ENCODE measurements at places on chromosomes 3 and 15.
A peak's percentile ranks its signal among the peaks of the same experiment; 100 is the strongest.

GRCh38 chr3:11140713-11141104 is 13.6 kb upstream of the HRH1 start:
- DNase-seq, result no peak

- DNase-seq, result no peak
Measured at GRCh38 chr3:122810734-122811133, 15.9 kb downstream of the SLC49A4 start.

DNA sequence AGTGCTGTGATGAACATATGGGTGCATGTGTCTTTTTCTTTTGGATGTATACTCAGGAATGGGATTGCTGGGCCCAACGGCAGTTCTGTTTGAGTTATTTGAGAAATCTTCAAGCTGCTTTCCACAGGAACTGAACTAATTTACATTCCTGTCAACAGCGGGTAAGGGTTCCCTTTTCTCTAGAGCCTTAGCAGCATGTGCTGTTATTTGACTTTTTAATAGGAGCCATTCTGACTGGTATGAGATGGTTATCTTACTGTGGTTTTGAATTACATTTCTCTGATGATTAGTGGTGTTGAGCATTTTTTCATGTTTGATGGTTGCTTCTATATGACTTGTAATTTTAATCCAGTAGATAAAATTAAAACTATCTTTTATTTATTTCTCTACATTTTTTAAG is 1168.6 kb upstream of the ALCAM start:
- no peak for DNase-seq

- DNase-seq, result no peak
Measured at GRCh38 chr3:191372122-191372521, 41.8 kb upstream of the UTS2B start.

DNA sequence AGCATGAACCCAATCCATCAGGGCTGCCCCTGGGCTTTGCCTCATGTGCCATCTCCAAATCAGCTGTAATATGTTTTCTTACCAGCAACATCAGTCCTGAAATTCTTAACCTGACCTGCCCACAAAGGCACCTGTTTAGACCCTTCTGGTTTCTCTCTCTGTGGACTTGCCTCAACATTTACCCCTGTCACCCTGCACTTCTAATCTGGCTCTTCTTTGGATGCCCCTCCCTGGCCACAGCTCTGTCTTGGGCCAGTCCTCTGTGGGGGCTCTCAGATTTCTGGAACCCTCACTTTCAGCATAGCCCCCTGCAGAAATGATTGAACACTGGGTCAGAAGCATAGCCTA is 168.7 kb upstream of the STAC start:
- DNase-seq, result no peak

- no peak for DNase-seq
Measured at GRCh38 chr3:174132006-174132405, 727.1 kb upstream of the NAALADL2 start.

- no peak for DNase-seq
Measured at GRCh38 chr3:194866236-194866635, 180.6 kb downstream of the FAM43A start.

DNA sequence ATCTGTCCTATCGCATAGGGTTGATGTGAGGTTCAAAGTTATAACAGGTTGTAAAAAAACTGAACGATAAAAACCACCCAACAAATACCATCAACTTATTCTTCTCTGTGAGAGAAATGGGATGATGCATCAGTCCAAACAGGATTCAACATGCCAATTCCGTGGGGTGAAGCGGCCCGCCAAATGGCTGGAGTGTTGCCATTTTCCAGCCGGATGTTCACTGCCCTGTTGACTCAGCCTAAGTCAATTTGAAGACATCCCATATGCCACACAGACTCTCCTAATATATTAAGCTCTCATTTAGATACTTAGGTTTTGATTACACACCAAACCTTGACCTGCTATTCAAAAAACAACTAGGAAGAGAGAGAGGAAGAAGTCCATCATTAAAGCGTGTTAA is 311.1 kb downstream of the VPS13C start:
- DNase-seq, result no peak

DNA sequence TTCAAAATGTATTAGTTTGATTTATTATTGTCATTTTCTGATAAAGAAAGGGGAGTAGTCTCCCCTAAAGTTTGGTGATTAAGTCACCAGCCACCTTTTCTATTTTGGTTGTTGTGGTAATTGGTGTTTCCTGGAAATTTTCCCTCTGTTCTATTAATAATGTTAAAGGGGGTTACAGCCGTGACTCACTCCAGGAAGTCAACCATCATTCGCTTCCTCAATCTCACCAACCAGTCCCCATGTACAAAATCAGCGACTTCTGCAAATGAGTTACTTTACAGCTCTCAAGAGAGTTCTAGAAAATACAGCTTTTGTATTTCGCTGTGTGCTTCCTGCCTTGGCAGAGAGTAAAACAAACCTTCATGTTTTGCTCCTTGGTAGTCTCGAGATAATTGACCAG is 285.1 kb downstream of the LPP start:
- peak; percentile 71 for DNase-seq

GRCh38 chr3:188584162-188584529 is 430.2 kb downstream of the LPP start:
- peak; percentile 63 for DNase-seq

DNA sequence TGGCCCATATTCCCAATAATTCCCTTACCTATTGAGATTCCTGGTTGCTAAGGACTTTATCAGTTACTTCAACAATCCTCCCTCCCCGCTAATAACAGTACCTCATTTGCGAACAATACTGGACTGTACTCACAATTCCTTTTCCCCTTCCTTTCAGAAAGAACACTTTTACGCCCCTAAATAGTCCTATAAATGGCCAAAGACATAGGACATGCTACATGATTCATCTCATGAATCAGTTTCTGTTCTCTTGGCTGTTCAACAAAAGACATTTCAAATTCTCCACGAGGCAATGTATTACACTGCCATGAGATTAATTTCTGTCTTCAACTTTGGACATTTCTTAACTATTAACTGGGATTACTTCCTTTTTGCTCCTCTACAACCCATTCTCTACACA is 264.4 kb downstream of the TIGIT start:
- DNase-seq, result no peak

- DNase-seq, result no peak
Measured at GRCh38 chr15:71131601-71132362, 16.5 kb downstream of the THSD4 start.

- DNase-seq, result no peak
Measured at GRCh38 chr3:138148503-138148902, 16.3 kb upstream of the A4GNT start.

- DNase-seq, result no peak
Measured at GRCh38 chr3:13578251-13578650, 29.3 kb downstream of the FBLN2 start.

DNA sequence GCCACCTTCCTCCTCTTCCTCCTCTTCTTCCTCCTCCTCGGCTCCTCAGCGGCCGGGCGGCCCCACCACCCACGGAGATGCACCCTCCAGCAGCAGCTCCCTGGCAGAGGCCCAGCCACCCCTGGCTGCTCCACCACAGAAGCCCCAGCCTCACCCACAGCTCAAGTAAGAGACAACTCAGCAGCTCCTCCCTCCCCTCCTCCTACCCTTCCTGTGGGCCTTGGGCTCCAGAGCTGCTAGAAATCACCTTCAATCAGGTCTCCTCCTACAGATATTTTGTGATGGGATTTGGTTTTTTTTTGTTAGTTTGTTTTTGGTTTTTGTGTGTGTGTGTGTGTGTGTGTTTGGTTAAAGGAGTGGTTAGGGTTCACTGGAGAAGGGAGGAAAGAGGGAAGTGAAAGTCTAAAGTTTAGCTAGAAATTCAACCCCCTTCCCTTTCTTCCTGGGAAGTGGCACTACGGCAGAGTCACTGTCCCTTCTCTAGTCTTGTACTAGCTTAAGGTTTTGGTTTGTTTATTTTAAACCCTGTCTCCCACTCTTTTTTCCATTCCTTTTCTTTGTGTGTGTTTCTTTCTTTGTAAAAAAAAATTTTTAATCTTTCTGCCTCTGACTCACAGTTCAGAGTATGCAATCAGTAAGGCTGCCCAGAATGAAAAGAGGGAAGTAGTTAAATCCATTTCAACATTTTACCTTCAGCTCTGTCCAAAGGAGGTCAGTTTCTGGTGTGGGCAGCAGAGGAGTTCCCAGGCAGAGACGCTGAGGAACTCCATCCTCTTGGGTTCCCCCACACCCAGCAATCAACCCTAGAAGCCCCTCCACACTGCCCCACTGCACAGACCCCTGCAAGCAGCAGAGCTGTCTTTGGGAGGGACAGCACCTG is 29.0 kb upstream of the TIMP4 start:
- DNase-seq, result peak; percentile 89

DNA sequence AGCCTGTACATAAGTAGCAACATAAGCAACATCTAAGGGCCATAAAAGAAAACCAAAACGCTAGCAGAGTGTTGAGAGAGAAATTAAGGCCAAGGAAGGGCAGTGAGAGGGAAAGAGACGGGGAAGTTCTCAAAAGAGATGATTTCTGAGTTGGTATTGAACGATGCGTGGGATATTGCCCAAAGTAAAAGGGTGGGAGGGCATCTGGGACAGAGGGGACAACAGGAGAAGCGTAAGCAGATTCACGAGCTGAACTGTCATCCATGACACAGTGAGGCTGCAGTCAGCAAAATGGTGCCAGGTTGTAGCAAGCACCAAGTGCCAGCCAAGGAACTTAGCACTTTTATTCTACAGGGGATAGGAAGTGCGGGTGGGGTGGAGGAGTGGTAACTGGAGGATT is 11.8 kb downstream of the NCEH1 start:
- DNase-seq, result no peak

GRCh38 chr3:69715204-69715603 is 24.1 kb upstream of the MITF start:
- no peak for DNase-seq

- no peak for DNase-seq
Measured at GRCh38 chr3:145533696-145534095, 627.3 kb downstream of the PLOD2 start.

- DNase-seq, result no peak
Measured at GRCh38 chr3:100540791-100541334, 48.4 kb downstream of the TMEM45A start.

DNA sequence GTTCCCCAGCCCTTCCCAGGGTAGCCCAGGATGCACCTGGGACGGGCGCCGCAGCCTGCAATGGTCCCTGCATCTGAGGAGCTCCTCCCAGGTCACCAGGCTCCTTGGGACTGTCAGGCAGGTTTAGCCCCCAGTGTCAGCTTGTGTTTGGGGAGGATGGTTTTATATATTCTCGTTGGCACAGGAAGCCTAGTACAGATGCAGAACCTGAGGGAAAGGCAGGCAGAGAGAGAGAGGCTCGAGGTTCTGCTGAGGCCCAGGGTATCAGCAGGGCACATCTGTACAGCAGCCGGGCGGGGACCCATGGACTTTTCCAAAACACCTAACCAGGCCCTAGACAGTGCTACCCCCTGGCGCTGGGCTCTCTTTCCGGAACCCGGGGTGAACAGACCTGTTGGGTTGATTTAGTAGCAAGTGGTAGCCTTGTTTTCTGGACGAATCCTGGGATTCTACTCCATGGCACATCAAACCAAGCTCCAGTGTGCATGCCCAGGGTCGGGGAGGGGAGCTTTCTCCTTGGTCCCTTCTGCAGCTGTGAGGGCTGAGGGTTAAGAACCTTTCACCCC is 8.6 kb downstream of the PAK6 start:
- DNase-seq, result no peak

DNA sequence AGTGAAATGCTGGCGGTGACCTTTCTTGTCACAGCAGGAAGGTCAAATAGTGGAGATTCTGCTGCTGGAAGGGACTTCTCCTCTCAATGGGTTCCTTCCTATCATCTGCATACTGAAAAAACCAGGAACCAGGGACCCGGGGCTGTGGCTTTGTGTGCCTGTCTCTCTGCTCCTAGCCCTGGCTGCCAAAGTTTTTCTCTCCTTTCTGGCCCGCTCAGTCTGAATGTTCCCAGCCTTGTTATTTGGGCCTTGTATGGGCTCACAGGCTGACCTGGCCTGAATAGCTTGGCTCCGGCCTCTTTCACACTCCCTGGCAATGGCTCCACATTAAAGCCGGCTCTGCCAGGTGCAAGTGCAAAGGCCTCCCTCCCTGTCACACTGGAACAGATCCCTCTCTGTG is 94.7 kb downstream of the LRIG1 start:
- no peak for DNase-seq

GRCh38 chr3:40780925-40781406 is 256.2 kb downstream of the ZNF621 start:
- no peak for DNase-seq

DNA sequence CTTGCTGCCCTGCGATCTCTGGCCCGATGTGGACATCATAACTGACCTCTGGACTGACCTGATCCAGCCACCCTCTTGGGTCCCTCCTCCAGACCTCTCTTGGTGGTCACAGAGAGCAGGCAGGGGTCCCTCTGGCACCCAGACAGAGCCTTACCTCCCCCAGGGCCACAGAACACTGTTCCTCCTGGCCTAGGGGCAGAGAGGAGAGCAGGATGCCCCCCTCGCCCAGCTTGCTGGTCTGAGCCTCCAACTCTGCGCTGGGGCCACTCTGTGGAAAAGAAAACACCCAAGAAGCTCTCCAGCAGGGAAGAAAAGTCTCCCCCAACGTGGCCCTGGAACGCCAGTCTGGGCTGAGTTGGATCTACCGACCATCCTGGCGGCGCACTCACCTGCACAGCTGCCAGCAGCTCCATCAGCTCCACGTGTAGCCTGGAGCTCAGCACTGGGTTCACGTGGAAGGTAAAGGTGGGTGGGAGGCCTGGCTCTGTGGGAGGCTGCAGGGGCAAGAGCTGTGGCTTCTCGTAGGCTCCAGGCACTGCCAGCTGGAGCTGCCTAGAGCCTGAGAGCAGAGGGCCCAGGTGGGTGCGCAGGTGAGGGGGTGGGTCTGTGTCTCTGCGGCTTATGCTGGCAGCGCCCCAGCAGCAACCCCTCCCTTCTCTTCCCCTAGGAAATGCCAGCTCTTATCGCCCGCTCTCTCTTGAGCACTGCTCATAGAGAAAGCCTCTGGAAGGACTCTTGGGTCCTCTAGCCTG is 6.0 kb downstream of the PLA2G4F start:
- no peak for DNase-seq

- no peak for DNase-seq
Measured at GRCh38 chr3:134904776-134905646, 110.0 kb downstream of the EPHB1 start.

- DNase-seq, result no peak
Measured at GRCh38 chr3:30331519-30331918, 274.9 kb upstream of the TGFBR2 start.

GRCh38 chr3:118239253-118239652 is 795.4 kb downstream of the IGSF11 start:
- no peak for DNase-seq
